ENCODE measurements at places on chromosomes 5 and 9.

DNA sequence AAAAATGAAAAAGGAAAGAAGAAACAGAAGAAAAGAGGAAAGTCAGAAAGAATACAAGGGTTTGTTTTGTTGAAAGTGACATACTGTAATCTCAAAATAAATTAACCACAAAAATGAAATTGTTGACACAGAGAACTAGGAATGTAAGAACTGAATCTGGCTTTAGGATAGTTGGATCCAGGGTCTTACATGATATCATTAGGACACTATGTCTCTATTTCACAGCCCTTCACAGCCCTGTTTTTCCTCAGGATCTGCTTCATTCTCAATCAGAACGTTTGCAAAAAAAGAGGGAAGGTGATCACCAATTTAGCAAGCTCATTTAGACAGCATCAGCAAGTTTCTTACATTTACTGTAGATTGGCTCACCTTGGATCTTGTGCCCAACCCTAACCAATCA, 188.5 kb upstream of the NREP start:
- no peak for DNase-seq

GRCh38 chr9:29865764-29866313, 2292.6 kb upstream of the C9orf72 start:
- no peak for DNase-seq

GRCh38 chr5:131943916-131944315, 1.5 kb downstream of the MEIKIN start:
- DNase-seq = no peak

- no peak for DNase-seq
Measured at GRCh38 chr5:178242416-178242815, 9.8 kb upstream of the PHYKPL start.

GRCh38 chr9:121476156-121476555, 23.5 kb downstream of the GGTA1 start:
- no peak for DNase-seq

GRCh38 chr9:129316281-129317030, 138.4 kb upstream of the IER5L start:
- no peak for DNase-seq

DNA sequence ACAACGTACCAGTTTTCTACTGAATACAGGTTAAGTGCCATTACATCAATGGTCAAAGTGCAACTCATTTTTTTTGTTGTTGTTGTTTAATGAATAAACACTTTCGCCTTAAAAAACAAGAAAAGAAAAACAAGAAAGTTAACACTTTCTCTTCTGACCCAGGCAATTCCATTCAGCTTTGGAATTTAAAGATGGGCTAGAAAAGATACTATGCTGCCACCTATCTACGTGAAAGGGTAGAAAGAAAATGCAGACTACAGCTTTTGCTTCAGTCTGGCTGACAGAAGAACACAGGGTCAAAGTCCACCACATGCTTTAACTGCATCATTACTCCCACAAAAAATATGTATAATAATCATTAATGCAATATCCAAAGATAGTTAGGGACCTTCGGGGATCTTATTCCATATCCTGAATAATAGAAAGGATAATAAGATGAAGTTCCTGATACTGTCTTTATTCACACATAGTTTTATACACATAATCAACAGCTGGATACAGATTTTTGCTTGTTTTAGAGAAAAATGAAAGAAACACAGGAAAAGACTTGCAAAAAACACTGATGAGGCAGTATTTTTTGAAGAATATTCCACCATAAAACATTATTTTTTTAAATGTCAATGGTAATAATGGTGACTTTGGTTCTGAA, 40.4 kb downstream of the ZDHHC21 start:
- DNase-seq = no peak

DNA sequence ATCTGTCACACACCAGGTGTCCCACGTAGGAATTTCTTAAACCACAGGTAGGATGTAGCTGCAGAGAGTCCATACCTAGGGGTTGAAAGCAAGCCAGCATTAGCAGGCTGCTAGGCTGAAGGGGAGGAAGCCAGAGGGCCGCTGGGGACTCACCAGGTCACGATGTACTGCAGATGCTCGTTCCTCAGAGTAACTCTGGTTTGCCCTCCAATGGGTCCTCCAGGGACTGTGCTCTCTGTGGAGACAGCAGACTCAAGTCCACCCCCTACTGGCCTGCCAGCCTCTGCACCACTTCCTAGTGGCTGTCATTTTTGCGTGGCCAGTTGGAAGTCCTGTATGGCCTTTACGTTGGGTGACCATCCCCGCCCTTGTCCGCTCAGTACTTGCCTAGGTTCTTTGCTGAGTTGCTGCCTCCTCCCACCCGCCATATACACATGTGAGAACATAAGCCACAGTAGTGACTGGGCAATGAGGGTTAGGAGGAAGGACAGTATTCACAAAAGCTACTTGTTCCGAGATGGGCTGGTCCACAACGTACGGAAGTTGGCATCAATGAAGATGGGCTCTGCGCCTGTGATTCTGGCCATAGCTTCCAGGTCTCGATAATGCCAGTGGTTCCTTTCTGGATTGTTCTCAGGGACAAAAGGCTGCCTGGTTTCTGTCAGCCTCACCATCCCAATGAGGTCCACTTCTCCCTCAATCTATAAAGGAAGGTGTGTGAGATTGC, 4.1 kb downstream of the RPL7A start:
- DNase-seq = no peak

GRCh38 chr9:129160712-129161533, 17.1 kb downstream of the IER5L start:
- DNase-seq = no peak

DNA sequence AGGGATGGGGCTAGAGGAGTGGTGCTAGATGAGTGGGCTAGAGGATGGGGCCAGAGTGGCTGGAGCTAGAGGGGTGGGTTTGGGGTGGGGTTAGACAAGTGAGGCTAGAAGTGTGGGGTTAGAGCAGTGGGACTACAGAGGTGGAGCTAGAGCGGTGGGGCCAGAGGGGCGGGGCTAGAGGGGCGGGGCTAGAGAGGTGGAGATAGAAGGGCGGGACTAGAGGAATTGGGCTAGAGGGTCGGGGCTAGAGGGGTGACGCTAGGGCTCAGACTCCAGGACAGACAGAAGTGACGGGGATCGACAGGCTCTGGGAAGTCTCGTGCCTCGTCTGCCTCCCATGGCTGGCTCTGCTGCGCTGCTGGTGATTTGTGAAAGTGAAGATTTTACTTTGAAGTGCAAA, 31.0 kb upstream of the TENT4A start:
- DNase-seq = no peak

DNA sequence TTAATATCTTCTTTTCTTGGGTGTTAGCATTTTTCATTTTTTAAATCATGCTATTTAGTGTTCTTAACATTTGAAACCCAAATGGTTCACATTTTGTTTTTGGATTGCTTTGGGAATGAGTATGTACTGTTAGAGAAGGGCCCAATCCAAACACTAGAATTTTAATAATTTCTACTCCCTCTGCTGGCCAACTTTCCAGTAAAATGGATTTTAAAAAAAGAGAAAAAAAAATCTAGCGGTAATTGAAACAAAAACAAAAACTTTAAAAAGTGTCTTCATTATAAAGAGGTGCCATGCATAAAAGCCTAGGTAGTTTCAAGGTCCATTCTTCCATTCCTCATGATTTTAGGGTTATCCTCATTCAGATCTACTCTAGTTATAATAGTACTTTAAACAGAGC, 32.1 kb upstream of the RICTOR start:
- DNase-seq = no peak

DNA sequence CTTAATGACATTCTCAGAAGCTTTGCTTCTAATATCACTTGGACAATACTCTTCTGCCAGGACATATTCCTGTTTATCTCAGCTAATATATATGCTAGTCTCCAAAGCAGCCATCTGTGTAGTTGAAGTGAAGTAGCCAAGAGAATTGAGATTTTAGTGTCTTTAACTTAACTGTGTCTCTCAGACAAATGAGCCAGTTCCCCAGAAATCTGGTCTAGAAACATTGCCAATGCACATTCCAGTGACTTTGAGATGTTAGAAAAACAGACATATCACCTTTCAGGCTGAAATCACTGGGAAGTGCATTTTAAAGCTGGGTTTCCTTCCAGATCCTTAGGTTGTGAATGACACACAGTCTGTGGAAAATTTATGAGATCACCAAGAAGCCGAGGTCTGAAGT, 114.6 kb downstream of the MTX3 start:
- no peak for DNase-seq

GRCh38 chr9:131481441-131482342, 21.0 kb upstream of the POMT1 start:
- DNase-seq = no peak

GRCh38 chr9:117938896-117939295, 234.7 kb downstream of the TLR4 start:
- no peak for DNase-seq

- DNase-seq = no peak
Measured at GRCh38 chr5:141845371-141845851, 32.8 kb downstream of the PCDH1 start.

DNA sequence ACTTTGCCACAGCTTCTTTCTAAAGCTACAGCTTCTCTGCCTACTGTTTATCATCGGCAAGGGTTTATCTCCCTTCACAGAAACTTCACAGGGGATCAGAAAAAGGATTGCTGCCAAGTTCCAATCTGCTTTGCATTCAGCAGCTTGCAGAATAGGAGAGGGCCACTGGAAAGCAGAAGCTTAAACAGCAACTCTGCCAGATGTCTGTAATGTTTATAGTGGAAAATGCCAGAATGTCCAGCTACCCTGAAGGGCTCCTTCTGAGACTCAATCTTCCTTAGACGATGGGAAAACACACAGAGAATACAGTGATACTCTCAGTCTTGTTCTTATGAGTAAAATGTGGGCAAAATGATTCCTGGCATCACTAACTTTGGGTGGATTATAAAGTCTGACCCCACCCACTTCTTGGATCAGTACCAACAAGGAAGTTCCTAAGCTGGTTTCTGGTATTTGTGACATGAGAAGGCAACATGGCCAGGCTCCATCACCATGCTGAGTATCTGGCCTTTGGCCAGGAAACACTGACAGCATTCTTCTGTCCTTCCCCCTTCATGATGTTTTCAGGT, 19.0 kb downstream of the STOM start:
- DNase-seq = no peak

DNA sequence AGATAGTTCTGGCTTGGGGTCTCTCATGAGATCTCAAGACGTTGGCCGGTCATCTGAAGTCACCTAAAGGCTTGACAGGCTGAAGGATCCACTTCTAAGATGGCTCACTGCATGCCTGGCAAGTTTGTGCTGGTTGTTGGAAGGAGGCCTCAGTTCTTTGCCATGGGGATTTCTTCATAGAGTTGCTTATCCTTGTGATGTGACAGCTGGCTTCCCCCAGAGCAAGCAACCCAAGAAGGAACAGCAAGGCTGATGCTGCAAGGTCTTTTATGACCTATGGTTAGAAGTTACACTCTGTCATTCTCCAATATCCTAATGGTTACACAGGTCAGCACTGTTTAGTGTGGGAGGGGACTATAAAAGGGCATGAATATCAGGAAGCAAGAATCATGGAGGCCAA, 20.7 kb upstream of the GRPEL2 start:
- no peak for DNase-seq

DNA sequence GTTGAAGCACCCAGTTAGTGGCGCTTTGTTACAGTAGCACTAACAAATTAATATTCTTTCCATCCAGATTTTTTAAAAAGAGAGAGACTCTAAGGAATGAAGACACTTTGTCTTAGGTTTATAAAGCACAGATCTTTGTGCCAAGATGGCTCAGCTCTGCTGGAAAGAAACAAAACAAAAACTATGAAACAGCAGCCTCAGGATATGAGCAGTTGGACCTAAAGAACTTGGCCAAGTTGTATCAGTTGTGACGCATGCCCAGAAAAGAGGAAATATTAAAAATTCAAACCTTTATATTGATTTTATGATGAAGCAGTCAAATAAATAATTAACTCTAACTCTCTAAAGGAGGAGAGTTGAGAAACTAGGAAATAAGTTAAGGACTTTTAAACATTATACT, 427.2 kb downstream of the SPOCK1 start:
- DNase-seq = no peak

DNA sequence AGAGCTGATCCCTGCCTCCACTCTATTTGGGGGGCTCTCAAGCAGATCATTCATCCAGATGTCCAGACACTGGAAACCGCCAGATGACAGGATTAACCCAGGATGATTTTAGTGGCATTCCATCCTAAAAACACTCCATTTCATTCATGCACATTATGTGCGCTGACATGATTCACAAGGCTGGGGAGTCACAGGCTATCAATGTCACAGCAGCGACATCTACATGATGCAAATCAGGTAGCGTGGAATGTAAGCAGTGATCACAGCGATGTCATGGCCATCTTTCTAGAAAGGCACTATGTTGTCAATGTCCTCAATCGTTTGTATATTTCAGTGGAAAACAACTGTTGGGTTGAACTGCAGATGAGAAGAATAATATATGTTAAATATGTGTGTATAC, 331.5 kb upstream of the MSX2 start:
- DNase-seq = no peak

DNA sequence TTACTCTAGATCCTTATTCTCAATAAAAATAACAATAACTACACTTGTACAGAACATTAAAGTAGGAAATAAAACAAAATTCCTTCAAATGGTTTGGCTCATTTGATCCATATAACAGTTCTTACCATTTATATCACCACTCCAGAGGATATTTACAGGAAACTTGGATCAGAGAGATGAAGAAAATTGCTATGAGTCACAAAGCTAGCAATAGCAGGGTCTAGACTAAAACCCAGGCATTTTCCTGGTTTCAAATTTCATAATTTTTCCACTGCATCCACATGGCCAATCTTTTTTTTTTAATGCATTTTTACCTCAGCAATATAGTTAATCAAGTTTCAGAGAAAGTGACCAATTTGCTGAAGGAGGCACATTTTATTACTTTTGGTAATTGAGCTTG, 299.2 kb downstream of the ELAVL2 start:
- no peak for DNase-seq

- DNase-seq = no peak
Measured at GRCh38 chr5:166330036-166330435, 1961.4 kb upstream of the WWC1 start.

GRCh38 chr5:171495122-171495700, 75.8 kb downstream of the FGF18 start:
- no peak for DNase-seq

GRCh38 chr9:131976157-131977108, 103.2 kb downstream of the MED27 start:
- DNase-seq = no peak

- peak; percentile 85 for DNase-seq
Measured at GRCh38 chr5:157731272-157732129, at the start of gene THG1L. Gene THG1L, plus strand, starts transcription at chr5:157731420. Its CDS starts 21 bp downstream, at chr5:157731441.

DNA sequence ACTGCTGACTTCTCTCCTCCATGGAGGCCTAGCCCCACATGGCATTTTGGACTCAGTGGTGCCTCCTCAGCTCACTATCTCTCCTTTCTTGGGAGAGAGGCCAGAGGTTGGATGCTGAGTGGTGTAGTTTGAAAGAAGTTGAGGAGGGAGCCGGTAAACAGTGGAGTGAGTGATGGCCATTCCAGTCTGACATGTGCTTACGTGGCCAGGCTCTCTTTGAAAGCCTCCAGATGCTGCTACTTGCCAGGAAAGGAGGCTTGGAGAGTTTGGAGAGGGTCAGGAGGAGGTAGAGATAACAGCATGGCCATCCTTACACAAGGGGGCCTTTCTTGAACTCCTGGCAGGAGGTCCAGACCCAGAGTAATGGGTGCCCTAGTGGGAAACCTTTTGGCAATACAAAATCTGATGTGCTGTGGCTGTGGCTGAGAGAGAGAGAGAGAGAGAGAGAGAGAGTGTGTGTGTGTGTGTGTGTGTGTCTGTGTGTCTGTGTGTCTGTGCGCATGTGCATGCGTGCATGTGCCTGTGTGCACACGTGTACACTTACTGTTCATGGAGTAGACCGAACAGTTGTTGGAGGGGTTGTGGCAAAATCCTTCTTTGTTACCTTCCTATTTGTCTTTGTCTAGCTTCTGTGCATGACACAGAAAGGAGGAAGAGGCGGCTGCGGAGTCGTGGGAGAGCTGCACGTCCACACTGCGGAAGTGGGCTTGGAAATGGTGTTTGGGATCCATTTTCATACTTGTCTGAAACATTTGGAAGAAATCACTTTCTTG, 37.8 kb downstream of the RALGPS1 start:
- DNase-seq = no peak

All from esophagus squamous epithelium (tissue), 5 donors.